Activated CD4-positive, alpha-beta T cell treated with anti-CD3 and anti-CD28 coated beads, Interleukin-2, amount 50 U/mL, for 48 hours (primary cell): ENCODE measurements at places on chromosomes 16 and 17.

- no peak for DNase-seq
Measured at GRCh38 chr16:27549464-27549745, 308 bp downstream of the GTF3C1 start.

GRCh38 chr16:85865-86264 lies 7.8 kb downstream of the MPG start:
- no peak for DNase-seq

- DNase-seq: no peak
Measured at GRCh38 chr17:81608605-81609004, 28.3 kb downstream of the NPLOC4 start.

DNA sequence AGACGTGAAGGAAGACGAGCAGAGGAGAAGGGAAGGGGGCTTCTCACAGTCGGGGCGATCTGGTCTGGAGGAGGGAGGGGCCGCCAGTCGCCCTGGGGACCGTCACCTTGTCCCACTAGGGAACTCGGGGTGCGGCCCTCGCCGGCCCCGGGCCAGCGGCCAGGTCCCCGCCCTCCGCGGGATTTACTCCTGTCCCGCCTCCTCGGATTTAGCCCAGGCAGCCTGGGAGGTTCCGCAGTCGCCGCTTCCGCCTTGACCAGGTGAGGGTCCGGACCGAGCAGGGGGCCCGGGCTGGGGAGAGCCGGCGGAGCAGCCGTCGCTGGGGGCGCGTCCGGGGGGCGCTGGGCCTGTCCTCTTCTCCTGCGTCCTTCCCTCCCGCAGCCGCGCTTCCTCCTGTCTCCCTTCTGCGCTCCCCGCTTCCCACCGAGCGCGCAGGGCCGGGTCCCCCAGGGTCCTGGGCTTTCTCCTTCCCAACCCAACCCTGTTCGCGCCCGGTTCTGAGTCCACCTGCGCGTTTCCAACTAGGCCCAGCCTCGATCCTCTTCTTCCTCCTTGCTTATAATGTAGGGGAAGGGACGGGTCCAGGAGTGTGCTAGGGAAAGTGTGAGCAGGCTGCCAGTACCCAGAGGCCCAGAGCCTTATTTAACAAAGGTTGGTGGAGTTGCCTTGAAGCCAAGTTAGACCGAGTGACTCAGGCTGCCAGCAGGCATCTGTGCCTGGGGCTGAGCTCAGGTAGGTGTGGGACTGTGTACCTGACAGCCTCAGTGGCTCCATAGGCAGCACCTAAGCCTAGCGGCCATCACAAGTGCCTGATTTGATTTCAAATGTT lies at the start of gene TNK1:
TSS of gene TNK1 (plus strand) at position 235 of the 829 bp plus-strand sequence. CDS start 1,838 bp downstream, outside the sequence.
- no peak for DNase-seq

DNA sequence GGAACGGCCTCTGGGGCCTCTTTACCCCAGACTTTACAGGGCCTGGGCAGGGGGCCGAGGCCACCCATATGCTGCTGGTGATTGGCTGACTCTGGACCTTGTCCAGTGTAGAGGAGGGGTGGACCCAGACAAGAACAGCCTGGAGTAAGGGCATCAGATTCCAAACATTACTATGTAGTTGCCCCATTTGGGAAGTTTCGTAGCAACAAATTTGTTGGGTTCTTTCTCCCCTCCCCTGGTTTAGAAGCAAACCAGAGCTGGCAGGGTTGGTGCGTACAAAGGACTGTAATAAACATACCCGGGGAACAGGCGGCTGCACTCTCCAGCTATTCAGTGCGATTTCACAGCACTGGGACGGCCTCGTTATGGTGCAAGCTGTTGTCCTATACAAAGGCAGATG lies 145.5 kb downstream of the NTN1 start:
- no peak for DNase-seq

GRCh38 chr17:66580184-66580955 lies 254.5 kb upstream of the CACNG5 start:
- no peak for DNase-seq

GRCh38 chr17:36597866-36598777 lies 3.3 kb upstream of the MRM1 start:
- DNase-seq: no peak

- DNase-seq: no peak
Measured at GRCh38 chr17:67772679-67773078, 52.6 kb upstream of the BPTF start.

- DNase-seq: peak; percentile 13
Measured at GRCh38 chr17:31391496-31391949, at the start of gene RAB11FIP4. RAB11FIP4 (plus strand) TSS chr17:31391675; CDS start chr17:31391853, 178 bp downstream.

- DNase-seq: no peak
Measured at GRCh38 chr16:54076006-54076504, 210.5 kb downstream of the IRX3 start.

GRCh38 chr16:74829637-74830036 lies 55.0 kb upstream of the FA2H start:
- DNase-seq: no peak

DNA sequence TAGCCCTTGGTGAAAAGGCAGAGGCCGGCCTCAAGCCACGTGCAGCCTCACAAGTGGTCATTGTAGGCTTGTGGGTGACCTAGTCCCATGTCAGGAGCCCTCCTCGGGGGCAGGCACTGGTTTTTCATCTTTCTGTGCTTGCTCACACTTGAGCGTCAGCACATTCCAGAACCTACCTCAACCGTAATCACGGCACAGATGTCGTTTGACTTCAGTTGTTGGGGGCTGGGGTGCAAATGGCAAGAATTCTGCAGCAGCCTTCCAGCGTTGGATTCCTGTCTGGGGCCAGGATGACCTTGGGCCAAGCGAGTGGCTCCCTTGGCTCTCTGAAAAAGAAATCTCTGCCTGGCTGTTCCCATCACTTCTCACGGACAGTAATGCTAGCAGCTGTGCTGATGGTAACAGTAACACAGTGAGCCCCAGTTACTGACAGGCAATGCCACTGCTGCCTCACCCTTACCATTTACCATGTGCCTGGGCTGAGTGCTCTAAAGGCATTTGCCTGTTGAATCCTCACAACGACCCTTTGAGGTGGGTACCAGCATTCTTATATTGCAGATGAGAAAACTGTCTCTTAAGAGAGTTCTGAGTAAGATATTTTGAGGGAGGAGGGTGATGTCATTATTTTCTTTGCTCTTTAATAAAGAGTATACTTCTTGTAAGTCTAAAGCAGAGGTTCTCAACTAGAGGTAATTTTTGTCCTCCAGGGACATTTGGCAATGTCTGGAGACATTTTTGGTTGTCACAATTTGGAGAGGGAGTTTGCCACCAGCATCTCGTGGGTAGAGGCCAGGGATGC lies 46.5 kb downstream of the KSR1 start:
- no peak for DNase-seq

DNA sequence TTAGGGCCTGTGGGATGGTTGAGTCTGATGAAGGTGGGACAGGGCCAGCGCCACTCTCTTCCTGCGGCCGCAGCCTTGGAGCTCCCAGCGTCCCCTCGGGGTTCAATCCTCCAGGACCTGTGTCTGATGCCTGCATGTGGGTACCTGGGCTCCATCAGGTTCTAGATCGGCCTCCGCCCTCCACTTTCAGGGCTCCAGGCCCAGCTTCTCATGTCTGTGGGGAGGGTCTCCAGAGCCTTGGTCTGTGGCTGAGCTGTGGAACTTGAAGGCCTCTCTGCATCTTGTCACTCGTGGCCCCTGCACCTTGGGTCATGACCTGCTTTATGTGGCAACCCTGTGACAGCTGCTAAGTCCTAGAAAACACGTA lies 89.8 kb upstream of the ZNF750 start:
- no peak for DNase-seq
